ENCODE measurements at places on chromosomes 12 and 14.

DNA sequence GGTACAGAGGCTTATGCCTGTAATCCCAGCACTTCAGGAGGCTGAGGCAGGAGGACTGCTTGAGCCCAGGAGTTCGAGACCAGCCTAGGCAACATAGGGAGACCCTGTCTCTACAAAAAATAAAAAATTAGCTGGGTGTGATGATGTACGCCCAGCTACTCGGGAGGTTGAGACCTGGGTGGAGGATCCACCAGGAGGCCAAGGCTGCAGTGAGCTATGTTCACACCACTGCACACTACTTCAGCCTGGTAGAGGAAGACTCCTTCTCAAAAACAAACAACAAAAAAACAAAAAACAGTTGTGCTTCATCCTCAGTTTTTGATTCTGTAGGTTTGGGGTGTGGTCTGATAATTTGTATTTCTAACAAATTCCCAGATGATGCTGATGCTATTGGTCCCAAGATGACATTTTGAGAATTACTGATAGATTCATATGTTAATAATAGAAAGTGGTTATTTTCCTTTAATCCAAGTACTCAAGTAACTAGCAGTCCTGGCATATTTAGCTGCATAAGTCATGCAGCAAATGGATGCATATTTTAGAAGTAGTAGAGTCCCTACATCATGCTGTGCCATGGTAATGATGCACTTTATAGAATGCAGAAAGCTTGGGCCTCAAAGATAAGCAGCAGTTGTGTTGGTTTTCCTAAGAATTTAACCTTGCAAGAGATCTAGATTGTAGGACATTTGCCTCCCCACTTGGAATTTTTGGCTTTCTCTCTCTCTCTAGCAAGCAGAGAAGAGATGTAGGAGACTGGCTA is 76.1 kb upstream of the PAWR start:
- DNase-seq = no peak

- DNase-seq = no peak
Observed at GRCh38 chr12:121505513-121505912, 75.3 kb downstream of the KDM2B start.

- DNase-seq = no peak
Observed at GRCh38 chr14:63996625-63997220, 143.9 kb downstream of the SYNE2 start.

GRCh38 chr14:77306416-77306815 is 14.3 kb downstream of the POMT2 start:
- DNase-seq = no peak
